ENCODE measurements at places on chromosomes 3 and 15. TPM values are rescaled to one million over a fixed set of nuclear protein-coding genes. Genes with fewer than 3 reads are reported as not detected.

Gene BLM
- 0.67 TPM for polyA plus RNA-seq

Gene CRYGS
- polyA plus RNA-seq = 1.3 TPM

Gene ZNF662
- polyA plus RNA-seq = 5.1 TPM

Gene COPB2
- 59.3 TPM for polyA plus RNA-seq

Gene XCR1
- 0.77 TPM for polyA plus RNA-seq

All from urinary bladder (tissue), 4 donors.